ENCODE measurements at places on chromosomes 2 and 18.

DNA sequence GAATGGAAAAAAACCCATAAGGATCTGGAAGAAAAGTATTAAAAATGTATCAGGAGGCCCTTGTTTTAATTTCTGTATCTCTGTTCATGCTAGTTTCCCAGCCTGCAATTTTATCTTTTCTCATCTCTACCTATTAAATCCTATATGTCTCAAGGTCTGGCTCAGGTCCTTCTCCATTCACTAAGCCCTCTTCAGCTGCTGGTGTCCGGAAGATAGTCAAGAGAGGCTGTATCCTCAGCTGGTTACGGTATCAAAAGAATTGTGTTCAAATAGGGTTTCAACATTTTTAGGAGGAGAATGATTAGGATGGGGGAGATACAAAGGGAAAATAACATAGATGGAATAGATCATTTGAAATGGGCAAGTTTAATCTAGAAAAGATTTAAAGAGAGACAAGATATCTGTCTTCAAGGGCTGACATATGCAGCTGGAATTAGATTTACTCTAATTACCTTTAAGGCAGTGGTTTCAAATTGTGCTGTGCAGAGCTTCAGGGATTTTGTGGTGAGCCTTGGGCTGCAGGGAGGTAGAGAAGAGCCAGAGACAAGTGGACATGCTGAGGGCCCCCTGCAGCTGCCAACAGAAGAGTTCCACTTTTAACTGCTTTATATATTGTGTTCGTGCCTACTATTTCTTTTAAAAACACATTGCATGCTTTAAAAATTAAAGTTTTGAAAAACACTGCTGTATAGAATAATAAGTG lies 24.1 kb downstream of the GREB1L start:
- DNase-seq = no peak

DNA sequence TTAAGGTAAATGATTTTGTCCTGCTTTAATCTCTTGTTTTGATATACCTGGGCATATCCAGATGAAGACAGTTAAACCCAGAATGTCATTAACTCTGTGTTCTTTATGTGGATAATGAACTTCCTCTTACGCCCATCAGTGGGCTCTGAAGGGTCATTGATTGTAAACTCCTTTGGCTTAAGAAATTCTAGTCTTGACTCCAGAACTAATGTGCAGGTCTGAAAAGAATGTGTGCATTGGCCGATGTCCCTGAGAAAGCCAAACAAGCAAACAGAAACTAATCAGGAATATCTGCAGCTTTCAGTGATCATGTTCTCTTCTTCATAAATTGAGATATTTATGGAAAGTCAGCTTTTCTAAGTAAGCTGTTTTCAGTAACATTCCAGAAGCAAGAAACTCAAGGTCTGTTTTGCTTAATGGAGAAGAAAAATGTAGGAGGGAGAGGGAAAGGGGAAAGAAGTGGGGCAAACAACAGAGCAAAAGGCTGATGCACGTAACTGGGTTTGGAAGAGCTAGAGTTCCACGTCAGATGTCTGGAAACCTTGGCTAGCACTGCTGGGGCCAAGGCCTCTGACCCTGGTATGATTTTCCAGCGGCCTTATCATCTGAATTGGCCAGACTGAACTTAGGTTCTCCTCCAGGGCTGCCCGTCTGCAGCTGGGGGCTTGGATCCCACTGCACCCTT lies 61.3 kb upstream of the FHL2 start:
- DNase-seq = no peak

DNA sequence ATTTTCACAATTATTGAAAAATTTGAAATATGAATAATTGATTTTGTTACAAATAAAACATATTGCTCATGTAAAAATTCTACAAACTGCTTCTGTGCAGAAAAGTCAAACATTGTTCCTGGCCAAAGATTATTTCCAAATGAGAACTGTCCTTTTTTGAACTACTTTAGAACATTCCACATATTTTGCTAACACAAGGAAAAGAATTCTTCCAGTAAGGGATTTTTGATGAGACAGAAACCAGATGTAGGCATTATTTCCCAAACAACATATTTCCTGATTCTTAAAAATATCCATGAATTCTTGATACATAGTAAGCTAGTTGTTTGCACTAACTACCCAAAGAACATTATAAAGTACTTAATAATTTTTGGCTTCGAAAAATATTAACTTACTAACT lies 715.2 kb downstream of the CCDC85A start:
- no peak for DNase-seq

GRCh38 chr18:4450065-4450658 lies 4.9 kb downstream of the DLGAP1 start:
- DNase-seq = no peak

DNA sequence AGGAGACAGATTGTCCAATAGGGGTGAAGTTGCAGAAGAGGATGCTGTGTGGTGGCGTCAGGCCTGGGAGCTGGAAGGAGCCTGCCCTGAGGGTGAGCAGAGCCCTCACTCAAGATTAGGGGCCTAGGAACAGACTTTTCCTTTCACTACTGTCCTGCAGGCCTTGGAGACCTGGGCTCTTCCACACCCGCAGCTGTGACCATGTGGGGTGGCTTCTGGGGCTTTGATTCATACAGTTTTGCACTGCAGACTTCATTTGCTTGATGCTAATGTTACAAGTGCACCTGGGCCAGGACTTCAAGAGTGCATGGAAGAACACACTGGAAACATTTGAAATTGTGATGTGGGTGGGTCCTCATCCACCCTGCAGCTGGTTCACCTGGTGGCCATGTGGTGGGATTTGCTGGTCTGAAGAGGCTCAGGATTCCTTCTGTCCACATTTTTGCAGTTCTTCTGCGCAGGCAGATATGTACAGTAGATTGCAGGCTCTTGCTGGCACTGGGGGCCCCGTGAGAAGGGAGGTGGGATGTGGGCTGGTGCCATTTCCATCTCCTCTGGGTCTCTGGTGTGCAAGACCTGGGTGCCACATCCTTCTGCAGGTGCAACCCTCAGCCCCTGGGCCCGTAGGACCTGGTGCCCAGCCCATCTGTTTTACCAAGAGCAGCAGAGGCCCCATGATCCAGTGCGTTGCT lies 9.9 kb downstream of the GLI2 start:
- DNase-seq = peak; percentile 30

GRCh38 chr2:111007757-111008688 lies 112.7 kb upstream of the BCL2L11 start:
- no peak for DNase-seq

- DNase-seq = no peak
These were observed 1.3 kb downstream of the TMEM150A start for GRCh38 chr2:85600951-85601770.

DNA sequence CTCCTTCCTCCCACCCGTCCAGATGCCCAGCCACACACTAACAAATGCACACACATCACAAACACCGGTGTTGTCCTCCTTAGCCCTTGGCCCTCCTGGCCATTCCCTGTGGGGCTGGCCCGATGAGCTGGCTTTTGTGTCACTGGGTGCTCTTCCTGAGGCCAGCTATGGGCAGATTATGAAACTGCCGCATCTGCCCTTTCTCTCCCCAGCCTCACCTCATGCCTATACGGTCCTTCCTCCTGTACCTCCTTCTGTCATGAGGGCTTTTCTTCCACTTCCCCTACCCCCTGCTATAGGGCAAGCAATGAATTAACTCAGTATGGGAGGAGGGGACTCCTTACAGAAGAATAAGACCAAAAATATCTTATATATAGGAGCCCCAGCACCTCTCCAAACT lies 10.3 kb upstream of the INO80C start:
- DNase-seq = no peak

DNA sequence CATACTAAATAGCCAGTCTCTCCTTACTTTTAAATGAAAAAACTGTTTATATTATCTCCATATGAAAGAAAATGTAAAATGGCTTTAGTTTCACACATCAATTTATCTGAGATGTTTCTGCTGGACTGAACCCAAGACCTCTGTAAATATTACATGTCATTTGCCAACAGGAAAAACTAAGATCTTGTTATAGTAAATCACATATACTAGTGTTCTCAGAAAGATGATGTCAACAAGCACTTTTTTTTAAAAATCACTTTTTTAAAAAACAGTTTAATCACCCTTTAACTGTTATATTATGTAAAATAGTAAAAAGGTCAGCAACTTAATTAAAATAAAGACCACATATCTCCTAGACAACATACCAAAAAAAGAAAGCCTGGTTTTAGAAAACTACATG lies 46.3 kb downstream of the PTPN2 start:
- no peak for DNase-seq

DNA sequence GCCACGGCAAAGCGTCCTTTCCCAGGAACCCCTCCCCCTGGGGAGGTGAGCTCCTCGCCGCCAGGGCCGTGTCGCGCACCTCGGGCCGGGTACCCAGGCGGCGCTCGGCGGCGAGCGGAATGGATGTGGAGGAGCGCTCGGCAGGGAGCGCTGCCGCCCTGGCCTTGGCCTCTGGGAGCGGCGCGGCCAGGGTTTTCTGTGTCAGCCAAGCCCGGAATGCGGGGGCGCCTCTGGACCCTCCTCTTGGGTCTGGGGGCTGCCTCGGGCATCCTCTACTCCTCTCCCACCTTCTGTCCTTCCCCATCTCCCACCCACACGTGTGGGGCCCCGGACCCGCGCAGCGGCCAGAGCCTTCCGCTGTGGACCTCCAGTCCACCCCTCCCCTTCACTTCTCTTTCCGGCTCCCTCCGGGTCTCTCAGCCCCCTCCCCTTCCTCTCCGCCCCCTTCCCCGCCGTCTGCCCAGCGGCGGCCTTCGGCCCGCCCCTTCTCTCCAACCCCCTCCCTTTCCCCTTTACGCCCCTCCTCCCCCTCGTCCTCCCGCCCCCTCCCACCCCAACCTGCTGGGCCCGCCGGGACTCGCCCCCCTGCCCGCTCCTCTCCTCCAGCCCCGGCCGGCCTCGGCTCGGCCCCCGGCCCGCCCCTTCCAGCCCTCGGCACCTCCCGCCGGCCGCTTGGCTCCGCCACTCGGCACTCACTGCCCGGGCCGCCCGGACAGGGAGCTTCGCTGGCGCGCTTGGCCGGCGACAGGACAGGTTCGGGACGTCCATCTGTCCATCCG lies at the start of gene MERTK:
MERTK (plus strand) TSS at position 684 of the 779 bp plus-strand sequence. CDS start 129 bp downstream, outside the sequence.
- peak; percentile 80 for DNase-seq

- DNase-seq = peak; percentile 56
These were observed 1.3 kb upstream of the TMSB10 start for GRCh38 chr2:84904151-84904550.

DNA sequence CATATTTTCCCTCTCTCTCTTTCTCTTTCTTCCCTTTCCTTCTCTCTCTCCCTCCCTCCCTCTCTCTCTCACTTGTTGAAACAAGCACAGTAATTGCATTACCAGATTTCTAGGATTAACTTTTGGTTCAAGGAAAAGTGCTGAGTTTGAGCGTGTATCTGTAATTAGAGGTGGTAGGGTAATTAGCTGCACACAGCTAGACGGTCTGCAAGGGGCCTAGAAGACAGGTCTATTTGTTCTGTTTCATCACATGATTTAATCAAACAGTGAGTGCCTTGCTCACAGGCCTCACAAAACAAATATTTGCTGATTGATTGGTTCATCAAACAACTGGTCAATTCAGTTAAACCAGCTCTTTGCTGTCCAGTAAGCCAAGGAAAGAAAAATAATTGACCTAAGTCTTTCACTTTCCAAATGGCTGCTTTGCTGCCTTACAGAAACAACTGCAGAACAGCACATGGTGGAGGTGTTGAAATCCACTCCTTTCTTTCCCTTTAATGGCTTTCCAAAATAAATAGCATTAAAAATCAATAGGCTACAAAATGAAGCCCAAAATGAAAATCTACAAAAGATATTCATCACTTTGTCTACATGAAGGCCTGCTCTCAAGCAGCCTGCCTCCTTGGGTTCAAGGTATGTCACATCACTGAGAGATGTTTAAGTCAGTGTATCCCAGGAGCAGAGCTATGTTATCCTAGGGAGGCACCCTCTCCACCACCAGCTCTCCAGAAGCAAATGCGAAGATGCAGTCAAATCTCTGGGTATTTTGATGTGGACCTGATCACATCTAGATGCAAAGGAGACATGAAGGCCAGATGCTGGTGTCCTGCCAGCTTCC lies 264.4 kb upstream of the SIX2 start:
- no peak for DNase-seq

DNA sequence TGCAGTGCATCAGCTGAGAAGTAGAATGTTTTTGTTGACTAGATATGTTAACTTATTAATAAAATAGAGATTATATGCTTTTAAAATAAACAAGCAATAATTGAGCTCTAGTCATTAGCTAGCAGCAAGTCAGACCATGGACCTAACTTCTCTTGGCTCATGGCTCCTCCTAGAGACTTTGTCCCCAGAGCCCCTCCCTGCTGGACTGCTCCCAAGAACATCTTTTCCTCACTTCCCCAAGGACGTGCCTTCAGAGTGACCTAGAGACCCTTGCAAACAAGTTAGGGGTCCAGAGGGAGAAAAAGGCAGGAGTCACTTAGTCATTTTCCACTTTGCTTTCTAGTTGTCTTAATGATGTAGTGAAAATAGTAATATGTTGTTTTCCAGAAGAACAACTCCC lies 312.5 kb upstream of the NRP2 start:
- no peak for DNase-seq

DNA sequence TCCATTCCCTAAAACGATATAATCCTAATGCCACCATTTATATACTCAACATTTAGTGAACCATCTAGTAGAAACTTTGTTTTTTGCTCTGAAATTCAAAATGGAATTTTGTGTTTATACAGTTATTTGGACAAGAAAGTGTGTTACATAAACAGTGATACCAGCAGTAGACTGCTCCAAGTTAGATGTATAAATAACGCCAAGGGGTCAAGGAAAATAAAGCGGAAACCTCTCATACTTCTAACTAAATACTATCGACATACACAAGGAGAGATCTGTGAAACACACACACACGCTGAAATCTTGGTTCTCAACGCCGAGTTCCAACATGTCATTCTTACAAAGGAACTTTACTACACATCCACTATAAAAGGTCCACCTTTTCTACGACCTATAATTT lies 1.2 kb downstream of the TXNL1 start:
- DNase-seq = no peak

- no peak for DNase-seq
These were observed 10.0 kb downstream of the ACOXL start for GRCh38 chr2:110742412-110742811.

DNA sequence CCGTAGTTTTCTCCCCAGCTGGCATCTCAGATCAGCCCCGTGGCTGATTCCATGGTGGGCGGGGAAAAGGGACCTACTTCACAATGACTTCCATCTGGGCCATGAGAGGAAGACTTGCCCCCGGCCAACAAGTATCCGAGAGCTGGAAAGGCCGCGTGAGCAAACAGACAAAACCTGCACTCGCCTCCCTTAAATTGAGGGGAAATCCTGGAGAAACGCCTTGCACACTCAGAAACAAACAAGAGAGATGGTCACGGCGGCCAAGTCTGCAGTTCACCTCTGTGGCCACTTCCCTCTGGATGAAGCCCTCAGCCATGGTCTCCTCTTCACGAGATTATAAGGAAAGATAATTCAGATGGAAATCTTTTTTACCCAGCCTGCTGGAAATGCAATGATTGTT lies 39.4 kb upstream of the TPO start:
- DNase-seq = no peak

DNA sequence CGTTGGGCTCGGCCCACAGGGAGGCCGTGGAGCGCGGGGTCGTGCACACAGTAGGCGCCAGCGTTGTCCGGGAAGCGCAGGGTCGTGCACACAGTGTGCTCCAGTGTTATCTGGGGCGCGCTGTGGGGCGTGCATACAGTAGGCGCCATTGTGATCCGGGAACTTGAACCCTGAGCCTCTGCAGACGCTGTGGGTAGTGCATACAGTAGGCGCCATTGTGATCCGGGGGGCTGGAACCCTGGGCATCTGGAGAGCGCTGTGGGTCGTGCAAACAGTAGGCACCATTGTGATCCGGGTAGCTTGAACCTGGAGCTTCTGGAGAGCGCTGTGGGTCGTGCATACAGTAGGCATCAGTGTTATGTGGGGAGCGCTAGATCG lies 793 bp downstream of the ZNF236 start:
- DNase-seq = no peak
